ENCODE measurements at places on chromosomes 1 and 21. TPM values are rescaled to one million over a fixed set of nuclear protein-coding genes. Genes with fewer than 3 reads are reported as not detected.

Gene PTGFRN
- total RNA-seq, result 35.6 TPM

GRCh38 chr21:40647706-40648105 is 199.3 kb downstream of the DSCAM start:
- DNase-seq, result no peak

- DNase-seq, result no peak
These were observed 5.8 kb downstream of the GALNT2 start for GRCh38 chr1:230072866-230073265.

DNA sequence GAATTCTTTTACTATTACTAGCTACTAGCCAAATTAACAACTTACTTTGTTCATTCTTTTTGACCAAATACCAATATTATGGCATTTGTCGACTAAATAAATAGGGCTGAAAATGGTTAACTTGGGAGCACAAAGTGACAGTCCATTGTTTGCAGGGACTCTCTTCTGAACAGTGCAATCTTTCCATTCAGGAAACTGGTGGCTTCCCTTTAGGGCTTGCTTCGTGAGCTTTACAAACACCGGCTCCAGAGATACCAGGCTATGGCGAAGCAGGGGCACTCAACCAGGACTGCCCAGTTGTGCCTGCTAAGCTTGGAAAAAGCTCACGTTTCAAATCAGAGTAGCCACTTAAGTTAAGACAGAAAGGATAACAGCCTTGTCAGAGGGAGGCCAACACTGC is 12.3 kb downstream of the RAB42 start:
- no peak for DNase-seq

DNA sequence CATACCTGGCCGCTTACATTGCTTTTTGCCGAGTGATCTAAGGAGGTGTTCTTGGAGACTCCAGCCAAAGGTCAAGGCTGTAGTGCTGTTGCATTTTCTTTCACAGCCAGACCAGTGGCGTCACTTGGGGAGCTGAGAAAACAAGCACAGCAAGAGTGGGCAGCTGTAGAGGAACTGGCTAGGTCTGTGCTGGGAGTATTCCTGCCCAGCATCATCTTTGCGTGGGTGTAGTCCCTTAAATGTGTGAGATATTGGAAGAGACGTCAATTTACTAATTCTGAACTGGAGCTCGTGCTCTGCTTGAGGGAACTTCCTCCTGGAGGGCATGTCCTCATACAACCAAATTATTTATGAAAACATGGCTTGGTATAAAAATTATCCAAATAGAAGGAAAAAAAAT is 10.2 kb downstream of the UBIAD1 start:
- DNase-seq, result no peak

- no peak for DNase-seq
These were observed 2.8 kb downstream of the GSTM5 start for GRCh38 chr1:109714661-109715372.

Gene EPHB2
- not detected for total RNA-seq

Gene HCRTR1
- not detected for total RNA-seq

GRCh38 chr1:104923075-104923474 is 1173.4 kb downstream of the AMY1C start:
- no peak for DNase-seq

DNA sequence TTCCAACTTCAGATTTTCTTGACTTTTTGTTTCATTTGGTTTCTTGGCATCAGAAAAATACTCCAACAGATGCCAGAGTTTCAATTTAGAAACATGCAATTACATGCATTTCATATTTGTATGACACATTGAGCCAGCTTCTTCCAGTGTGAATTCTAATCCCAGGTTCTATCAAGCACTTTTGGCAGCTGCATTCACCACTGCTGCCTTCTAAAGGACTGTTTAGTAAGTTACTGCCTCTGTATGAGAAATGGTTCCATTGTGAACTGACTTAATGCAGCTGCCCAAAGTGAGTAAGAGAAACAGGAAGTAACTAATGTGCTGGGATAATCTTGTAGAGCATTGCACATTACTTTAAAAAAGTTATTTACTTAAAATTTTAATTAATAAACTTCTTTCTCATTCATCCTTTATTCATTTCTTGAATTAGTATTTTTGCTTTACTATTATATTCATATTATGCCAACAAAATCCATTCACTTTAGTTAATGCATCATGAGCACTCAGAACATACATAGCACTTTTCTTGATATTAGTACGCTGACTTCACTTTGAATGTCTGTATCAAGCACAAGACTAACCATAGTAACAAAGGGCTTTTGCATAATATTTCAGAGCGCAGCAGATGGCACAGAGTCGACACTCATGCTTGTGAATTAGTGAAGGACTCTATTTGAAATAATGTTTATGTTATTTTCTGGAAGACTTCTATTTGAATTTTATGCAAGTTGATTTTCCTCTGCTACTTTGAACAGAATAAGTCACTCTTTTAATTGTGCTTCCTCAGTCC is 9.8 kb downstream of the RGS18 start:
- DNase-seq, result no peak

GRCh38 chr1:81690676-81691453 is 109.9 kb upstream of the ADGRL2 start:
- no peak for DNase-seq

- DNase-seq, result no peak
These were observed 653.4 kb downstream of the KIF26B start for GRCh38 chr1:245807954-245808719.

Gene PARS2
- 7.8 TPM for total RNA-seq

DNA sequence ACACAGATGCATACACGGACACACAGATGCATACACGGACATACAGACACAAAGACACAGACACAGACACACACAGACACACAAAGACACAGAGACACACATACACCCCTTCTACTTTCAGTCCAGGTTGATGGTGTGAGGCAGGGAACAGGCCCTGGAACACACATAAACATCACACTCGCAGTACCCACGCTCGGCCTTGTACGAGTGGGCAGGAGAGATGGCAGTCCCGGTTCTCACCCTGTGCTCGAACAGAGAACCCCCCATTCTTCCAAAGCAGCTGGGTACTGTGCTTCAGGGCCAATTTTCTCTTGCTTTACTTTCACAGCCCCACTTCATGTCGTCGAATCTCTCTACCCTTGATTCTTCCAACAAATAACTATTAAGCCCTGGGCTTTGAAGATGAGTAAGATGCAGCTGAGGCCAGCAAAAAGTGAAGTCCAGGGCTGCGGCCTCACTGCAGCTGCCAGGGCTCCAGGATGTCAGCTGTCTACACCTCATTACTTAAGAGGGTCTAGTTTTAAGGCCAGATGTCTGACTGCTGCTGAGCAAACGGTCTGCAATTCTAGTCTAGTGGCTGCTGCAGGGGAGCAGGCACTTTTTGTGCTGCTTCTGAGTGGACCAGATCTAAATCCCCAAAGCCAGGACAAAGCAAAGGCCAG is 90.1 kb downstream of the PGBD5 start:
- DNase-seq, result no peak

- DNase-seq, result no peak
These were observed 17.6 kb downstream of the TTC39A start for GRCh38 chr1:51312718-51313117.

DNA sequence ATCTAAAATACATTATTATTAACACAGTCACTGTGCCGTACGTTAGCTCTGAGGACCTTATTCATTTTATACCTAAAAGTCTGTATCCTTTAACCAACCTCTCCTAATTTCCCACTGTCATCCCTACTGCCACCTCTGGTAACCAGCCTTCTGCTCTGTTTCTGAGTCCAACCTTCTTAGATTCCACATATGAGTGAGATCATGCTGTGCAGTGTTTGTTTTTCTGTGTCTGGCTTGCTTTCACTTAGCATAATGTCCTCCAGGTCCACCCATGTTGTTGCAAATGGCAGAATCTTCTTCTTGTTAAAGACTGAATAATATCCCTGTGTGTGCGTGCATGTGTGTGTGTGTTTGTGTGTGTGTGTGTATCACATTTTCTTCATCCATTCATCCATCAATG is 64.2 kb downstream of the ETS2 start:
- no peak for DNase-seq

DNA sequence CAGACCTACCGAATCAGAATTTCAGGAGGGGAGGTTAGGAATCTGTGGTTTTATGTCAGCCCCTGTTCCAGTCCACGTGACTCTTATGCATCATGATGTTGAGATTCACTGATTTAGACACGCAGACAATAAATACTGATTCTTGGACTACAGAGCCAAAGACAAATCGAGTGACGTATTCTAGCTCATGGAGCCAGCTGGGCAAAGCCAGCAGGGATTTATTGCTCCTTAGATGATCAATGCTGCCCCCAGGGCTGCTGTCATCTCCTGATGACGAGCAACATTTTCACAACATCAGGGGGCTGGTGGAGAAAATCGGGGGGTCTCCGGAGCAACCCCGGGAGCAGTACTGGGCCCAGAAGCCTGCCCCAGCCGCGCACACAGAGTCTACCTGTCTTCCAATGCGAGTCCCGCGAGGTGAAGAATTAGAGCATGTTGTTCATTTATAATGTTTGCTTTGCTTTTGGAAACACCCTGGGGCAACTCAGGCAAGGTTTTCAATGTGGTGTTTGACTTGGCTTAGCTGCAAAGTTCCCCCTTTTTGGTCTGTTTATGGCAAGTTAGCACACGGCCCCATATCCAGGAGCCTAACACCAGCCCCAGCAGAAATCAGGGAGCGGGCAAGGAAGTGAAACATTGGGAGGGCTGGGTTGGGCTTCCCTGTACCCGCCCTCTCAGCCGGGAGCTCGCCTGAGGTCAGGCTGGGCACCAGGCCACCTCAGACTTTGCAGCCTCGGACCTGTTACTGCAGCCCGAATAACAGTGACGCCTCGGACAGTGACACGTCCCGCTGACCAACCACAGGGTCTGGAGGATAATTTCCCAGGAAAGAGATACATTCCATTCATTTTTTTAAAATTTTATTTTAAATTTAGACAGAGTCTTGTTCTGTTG is 19.9 kb upstream of the CLDN14 start:
- DNase-seq, result no peak

DNA sequence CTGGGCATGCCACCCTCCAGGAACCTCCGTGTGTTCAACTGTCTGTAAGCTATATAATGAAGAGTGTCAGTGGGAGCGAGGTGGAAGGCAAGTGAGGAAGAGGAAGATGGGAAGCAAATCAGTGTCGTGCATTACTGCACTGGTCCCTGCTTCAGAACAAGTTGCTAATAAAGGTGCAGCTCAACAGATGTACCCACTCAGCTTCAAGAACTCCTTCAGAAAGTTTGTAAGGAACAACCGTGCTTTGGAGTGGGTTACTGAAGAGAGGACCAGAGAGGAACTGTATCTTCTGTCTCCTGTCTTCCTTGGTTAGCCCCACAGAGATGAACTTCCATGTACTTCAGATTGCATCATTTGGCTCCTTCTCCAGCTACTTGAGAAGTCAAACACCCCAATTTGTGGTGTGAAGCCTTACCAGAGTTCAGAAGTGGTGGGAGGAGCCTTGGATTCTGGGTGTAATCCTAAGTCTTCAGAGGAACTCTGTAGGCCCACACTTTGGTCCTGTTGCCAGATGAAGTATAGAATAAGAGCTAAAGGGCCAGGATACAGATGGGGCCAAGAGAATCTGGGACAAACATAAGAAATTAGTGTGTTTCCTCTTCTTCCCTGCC is 290.5 kb upstream of the PROX1 start:
- DNase-seq, result no peak

Gene OR2T33
- not detected for total RNA-seq

GRCh38 chr1:204568576-204569315 is 52.5 kb downstream of the MDM4 start:
- no peak for DNase-seq

- DNase-seq, result no peak
These were observed 3.5 kb upstream of the IGSF8 start for GRCh38 chr1:160101717-160102522.

Gene LYPD8
- not detected for total RNA-seq

DNA sequence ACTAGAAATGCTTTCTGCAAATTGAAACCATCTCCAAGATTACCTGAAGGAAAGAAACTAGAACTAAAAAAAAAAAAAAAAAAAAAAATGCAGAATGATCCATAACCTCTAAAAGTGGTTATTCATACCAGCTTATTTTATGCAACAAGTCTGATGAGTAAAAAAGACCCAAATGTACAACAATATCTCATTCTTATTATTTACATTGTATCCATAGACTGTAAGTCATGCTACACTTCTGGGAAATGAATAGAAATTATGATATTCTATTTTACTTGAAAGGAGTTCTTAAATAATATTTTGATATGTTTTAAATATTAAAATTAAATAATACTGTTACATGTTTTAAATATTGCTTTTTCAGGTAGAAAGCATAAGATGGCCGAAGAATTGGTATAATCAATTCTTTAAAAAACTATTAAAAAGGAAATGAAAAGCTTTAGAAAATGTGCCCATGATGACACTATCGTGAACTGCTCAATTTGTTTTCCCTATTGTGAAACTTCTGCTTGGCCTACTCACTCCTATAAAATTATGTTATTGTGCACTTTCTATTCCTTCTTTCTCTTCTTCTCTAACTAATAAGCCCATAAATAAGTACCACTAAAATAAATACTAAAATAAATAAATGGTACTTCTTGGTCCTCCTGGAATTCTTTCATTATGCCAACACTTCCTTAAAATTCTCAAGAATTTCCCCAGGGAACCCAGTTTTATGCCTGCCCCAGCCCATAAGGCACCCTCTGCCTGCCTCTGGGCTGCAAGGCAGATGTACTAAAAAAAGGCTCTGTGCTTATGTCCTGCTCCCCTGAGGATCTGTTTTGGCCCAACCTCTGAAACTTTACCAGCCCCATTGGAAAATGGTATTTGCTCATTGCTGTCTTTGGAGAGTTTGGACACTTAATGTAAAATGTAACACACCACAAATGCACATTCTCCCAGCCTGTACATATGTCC is 18.1 kb downstream of the SAMSN1 start:
- DNase-seq, result no peak

Gene PPFIA4
- 35.1 TPM for total RNA-seq

Gene SNX7
- total RNA-seq, result not detected

Gene ECM1
- 1.5 TPM for total RNA-seq

Gene LDLRAD1
- not detected for total RNA-seq

Gene MIA3
- 44.2 TPM for total RNA-seq

GRCh38 chr1:54965624-54966340 is 14.6 kb upstream of the TMEM61 start:
- no peak for DNase-seq

DNA sequence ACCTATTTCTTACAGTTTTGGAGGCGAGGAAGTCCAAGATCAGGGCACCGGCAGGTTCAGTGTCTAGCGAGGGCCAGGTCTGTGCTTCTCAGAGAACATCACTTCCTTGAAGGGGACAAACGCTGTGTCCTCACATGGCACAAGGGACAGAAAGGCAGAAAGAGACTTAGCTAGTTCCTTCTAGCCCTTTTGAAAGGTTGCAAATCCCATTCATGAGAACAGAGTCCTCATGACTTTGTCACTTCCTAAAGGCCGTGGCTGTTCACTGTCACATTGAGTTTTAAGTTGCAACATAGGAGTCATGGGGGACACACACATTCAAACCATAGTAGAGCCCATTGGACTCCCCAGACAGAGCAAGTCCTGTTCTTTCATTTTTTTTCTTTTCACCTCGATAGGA is 27.4 kb downstream of the PER3 start:
- no peak for DNase-seq

GRCh38 chr1:54228638-54229079 is 28.7 kb downstream of the MRPL37 start:
- no peak for DNase-seq

DNA sequence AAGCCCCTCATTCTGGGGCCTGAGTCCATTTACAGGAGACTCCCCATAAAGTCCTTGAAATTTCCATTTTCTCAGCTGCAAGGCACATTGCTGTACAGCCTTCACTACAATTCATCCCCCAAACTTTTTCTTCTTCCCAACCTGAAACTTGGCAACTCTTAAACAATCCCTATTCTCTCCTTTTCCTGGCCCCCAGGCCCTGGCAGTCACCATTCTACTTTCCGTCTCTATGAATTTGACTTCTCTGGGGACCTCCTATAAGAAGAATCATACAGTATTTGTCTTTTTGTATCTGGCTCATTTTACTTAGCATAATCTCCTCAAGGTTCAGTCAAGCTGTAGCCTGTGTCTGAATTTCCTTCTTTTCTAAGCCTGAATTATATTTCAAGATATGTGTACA is 332.9 kb downstream of the PCP4 start:
- DNase-seq, result no peak

Data from activated CD4-positive, alpha-beta T cell treated with anti-CD3 and anti-CD28 coated beads, Interleukin-2, amount 10 ng/mL, durations not matched to agents 24 days and 14 days (primary cell).